ENCODE measurements at places on chromosomes 2 and 18.

DNA sequence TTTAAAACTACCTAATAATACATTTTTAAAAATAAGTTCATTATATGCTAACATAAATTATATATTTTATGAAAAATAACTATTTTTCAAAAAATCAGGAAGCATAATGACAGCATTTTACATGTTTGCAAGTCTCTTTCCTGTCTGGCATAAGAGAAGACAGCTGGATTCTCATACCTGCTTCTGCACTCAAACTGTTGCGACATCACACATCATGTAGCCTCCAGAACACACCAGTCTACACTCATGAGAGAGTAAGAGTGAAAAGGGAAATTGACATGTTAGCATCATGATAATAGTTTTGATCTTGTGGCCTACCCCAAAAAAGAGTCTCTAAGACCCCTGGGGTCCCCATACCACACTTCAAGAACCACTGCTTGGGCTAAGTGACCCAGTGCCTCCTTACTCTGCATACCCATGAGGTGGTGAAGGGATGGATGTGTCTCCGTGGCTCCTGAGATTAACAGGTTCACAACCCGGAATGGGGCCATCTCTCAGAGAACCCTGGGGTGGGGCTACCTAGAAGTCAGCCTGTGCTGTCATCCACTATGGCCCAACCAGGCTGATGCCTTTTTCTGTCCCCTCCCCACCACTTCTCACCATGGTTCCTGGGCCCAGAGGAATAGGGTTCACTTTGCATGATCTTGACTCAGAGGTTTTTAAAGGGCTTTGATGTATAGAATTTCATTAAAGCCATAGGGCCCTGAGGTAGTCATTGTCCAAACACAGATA, 102.6 kb upstream of the DAPL1 start:
- DNase-seq: no peak

- no peak for DNase-seq
Measured at GRCh38 chr2:71548646-71549425, 95.5 kb downstream of the DYSF start.

DNA sequence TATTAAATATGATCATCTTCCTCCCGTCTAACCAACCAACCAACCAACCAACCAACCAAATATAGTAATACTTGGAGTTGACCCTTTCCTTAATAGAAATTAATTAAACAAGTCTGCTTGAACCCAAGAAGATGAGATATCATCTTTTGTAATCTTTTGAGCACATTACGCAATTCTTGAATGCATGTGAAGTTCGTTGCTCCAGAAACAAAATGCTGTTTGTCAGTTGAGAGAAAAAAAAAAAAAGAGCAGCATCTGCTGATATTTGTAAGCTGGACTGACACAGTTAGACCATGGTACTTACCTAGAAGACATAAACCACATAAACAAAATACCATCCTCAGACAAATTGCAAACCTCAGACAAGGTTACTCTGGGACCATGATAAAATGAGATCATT, 9.2 kb upstream of the SERPINB2 start:
- no peak for DNase-seq

- DNase-seq: no peak
Measured at GRCh38 chr2:229674830-229675530, 39.4 kb downstream of the DNER start.

DNA sequence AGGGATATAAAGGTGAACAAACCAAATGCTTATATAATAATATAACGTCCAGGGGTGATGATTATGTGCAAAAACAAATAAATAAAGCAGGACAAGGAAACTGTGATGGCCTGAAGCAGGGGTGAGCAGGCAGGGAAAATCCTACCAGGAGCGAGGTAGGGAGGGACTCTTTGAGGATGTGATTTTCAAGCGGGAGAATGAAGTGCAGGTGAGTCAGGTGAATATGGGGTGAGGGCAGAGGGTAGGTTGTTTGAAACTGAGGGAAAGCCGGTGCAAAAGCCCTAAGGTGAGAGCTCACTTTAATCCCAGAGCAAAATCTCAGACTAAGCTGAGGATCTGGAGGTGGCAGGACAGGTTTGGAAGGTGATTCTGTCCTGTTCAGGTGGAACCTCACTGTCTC, 40.7 kb downstream of the CYP26B1 start:
- no peak for DNase-seq

- DNase-seq: no peak
Measured at GRCh38 chr2:178761759-178762371, 45.4 kb downstream of the TTN start.

GRCh38 chr18:26488417-26489009, 59.8 kb downstream of the KCTD1 start:
- no peak for DNase-seq

GRCh38 chr2:144084114-144084661, 435.7 kb downstream of the ZEB2 start:
- no peak for DNase-seq

GRCh38 chr18:67143028-67143427, 373.5 kb downstream of the DSEL start:
- DNase-seq: no peak

DNA sequence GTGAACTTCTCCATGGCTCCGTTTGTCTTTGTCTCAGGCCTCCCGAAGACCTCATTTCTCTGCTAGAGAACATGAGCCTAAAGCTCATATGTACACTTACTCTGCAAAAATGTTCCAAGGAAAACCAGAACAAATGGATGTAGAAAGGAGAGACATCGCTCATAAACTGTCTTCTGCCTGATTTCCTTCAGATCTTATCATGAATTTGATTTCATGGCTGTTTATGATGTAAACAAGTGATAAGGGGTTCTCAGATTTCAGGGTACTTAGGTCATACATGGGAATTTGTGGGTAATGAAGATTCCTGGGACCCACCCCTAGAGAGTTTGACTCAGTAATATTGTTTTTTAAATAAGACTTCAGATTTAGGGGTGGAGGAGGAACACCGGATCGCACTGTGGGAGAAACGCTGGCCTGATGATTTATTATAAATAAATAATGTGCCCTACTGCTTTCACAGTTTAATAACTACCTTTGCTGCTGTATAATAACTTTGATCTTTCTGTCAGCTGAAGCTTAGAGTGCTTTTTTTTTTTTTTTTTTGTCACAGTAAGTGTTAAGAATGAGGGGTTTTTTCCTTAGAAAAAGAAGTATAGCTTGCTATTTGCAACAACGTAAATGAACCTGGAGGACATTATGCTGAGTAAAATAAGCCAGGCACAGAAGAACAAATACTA, 14.9 kb downstream of the AOX1 start:
- DNase-seq: no peak

DNA sequence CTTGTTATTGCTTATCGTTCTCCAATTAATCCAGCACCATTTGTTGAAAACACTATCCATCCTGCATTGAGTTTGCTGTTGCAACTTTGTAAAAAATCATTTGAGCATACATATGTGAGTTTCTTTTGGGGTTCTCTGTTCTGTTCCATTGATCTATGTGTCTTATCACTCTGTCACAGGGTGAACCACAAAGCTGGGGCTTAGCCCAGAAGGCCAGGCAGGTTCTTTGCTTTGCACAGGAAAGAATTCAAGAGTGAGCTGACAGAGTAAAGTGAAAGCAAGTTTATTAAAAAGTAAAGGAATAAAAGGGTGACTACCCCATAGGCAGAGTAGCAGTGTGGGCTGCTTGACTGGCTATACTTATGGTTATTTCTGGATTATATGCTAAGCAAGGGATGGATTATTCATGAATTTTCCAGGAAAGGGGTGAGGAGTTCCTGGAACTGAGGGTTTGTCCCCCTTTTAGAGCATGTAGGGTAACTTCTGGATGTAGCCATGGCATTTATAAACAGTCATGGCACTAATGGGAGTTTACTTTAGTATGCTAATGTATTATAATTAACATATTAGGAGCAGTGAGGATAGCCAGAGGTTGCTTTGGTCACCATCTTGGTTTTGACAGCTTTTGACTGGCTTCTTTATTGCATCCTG, 46.8 kb downstream of the RNF138 start:
- no peak for DNase-seq

GRCh38 chr2:179612108-179612507, 249.3 kb downstream of the ZNF385B start:
- no peak for DNase-seq

Measured in esophagus squamous epithelium (tissue), 5 donors.